Trophoblast cell (in vitro differentiated cells and primary cell): ENCODE measurements at places on chromosomes 2 and 18.

DNA sequence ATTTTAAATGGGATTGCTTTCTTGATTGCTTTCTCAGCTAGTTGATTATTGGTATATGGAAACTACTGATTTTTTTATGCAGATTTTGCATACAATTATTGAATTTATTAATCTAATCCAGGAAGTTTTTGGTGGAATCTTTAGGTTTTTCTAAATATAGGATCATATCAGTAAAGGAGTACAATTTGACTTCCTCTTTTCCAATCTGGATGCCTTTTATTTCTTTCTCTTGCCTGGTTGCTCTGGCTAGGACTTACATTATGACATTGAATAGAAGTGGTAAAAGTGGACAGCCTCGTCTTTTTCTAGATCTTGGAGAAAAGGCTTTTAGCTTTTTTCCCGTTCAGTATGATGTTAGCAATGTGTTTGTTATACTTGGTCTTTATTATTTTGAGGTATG is 51.3 kb downstream of the OTX1 start:
- no peak for DNase-seq

DNA sequence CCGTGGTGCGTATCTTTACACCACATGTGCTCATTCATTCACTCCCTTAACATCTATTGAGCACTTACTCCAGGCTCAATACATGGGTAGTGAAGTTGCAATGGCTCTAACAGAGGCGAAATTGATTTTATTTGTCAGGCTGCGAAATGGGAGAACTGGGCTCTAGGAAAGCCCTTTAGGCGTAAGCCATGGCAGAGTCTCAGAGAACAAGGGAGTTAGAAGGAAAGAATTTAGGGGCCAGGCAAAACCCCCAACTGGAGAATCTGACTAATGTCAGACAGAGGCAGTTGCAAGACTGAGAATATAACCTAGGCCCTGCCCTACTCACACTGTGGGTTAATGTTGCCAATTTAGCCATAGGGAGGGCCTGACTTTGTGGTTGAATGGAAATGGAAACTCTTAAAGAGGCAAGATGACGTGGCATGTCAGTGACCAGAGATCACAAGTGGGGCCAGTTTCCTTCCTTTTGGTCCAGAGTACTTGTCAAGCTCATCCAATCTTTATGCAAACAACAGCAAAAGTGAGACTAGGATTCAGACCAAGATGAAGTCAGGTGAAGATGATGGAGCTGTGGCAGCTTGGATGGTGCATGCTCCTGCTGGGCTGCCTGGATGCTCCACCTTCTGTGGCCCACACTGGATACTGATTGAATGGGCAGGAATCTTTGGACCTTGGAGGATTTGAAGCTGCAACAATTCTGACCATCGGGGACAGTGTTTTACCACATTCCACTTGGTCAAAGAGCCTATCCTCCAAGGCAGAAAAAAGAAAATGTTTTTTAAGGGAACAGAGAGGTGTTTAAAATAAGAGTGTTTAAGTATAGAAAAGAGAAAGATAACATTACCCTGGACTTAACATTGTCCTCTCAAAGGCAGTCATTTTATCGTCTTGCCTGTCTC is 92.2 kb downstream of the CAPN13 start:
- no peak for DNase-seq

GRCh38 chr18:63180971-63181376 is 138.6 kb downstream of the BCL2 start:
- no peak for DNase-seq

DNA sequence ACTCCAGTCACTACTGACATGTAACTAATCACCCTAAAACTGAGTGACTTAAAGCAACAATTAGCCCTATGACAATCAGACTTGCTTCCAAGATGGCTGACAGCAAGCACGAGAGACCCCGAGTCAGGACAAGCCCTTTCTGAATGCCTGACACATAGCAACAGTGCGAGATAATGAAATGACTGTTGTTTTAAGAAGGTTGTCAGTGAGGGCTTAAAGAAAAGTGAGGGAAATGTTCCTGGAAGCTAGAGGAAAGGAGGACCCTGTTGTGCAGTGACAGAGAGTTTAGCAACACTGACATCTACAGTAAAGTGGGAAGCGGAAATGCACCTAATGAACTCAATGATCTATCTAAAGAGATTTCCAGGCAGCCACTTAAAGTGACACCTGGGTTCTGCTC is 163.1 kb downstream of the STK39 start:
- DNase-seq = no peak

DNA sequence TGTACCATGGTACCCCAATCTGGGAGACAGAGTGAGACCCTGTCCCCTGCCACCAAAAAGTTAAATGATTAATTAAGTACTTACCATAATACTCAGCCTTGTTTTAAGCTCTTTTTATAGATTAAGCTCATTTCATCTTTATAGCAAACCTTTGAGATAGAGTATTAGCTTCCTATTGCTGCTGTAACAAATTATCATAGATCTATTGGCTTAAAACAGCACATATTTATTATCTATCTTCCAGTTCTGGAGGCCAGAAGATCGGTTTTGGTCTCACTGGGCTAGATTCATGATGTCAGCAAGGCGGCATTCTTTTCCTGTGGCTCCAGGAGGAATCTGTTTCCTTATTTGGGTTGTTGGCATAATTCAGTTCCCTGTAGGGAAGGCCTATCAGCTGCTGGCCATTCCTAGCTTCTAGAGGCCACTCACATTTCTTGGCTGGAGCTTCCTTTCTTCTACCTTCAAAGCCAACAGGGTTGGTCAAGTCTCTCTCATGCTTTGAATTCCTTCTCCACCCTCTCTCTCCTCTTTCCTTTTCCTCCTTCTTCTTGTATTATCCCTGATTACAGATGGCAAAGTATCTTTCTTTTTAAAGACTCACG is 13.7 kb upstream of the GREB1 start:
- DNase-seq = no peak

GRCh38 chr2:127254386-127254981 is 34.4 kb upstream of the CYP27C1 start:
- peak; percentile 15 for DNase-seq

- no peak for DNase-seq
Measured at GRCh38 chr18:77191071-77191751, 58.4 kb upstream of the GALR1 start.

- no peak for DNase-seq
Measured at GRCh38 chr2:109333414-109334210, 204.6 kb downstream of the SH3RF3 start.

DNA sequence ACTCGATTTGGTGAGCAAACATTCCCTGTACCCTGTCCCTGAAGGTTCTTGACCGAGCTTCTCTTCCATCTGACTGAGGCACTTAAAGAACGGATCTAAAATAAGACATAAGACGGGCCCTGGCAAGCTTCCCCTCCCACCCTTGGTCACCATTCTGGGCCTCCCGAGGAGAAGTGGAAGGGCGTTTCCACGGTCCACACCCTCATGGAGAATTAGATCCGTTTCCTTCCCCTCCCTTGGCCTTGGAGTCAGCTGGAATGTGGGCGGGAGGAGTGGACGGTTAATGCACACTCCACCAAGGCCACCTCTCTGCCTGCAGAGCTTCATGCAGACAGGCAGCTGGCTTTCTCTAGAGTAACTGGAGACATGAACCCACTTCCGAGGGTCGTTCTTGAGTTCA is 257.3 kb upstream of the APCDD1 start:
- no peak for DNase-seq

- DNase-seq = no peak
Measured at GRCh38 chr18:61972389-61973264, 79.8 kb upstream of the RNF152 start.

GRCh38 chr18:44503854-44504253 is 176.8 kb upstream of the SETBP1 start:
- no peak for DNase-seq

DNA sequence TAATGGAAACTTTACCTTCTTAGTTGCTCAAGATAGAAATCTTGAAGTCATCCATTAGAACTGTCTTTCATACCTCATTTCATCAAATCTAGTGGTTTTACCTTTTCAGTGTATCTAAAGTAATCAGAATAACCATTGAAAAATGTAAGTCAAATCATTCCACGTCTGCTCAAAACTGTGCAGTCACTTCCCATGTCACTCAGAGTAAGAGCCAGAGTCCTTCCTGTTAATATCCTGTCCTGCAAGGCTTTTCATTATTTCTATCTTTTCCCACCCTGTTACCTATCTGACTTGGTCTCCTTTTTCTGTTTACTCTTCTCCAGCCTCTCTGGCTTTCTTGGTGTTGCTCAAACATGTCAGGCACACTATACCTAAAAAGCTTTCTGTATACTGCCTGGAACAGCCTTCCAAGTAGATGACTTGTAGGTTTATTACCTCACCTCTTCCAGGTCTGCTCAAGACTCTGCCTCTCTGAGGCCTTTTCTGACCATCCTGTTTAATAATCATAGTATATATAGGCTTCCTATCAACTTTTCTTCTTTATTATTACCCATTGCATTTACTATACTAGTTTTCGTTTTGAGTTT is 3.4 kb downstream of the C2orf69 start:
- no peak for DNase-seq

- DNase-seq = no peak
Measured at GRCh38 chr2:111054791-111055691, 65.7 kb upstream of the BCL2L11 start.

DNA sequence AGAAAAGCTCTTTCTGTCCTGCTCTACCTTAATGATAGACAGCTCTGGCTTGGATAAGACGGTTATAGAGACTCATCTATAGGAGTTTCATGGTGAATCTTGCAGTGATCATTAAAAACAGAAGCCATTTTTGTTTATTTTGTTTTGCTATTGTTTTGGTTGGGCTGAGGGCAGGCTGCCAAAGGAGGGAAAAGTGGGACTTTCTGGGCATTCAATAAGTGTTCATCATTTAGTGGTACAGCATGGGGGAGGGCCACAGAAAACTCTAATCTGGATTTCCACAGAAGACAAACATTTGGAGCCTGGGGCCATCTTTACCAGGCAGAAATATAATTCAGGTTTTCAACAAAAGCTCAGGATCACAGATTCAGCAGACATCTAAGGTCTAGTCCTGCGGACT is 62.4 kb upstream of the EFEMP1 start:
- DNase-seq = no peak

GRCh38 chr2:25534455-25534854 is 138.9 kb downstream of the DTNB start:
- no peak for DNase-seq

GRCh38 chr2:95346738-95347671 is 49.9 kb downstream of the KCNIP3 start:
- DNase-seq = no peak

GRCh38 chr2:157087373-157088002 is 170.0 kb upstream of the GALNT5 start:
- peak; percentile 2 for DNase-seq

DNA sequence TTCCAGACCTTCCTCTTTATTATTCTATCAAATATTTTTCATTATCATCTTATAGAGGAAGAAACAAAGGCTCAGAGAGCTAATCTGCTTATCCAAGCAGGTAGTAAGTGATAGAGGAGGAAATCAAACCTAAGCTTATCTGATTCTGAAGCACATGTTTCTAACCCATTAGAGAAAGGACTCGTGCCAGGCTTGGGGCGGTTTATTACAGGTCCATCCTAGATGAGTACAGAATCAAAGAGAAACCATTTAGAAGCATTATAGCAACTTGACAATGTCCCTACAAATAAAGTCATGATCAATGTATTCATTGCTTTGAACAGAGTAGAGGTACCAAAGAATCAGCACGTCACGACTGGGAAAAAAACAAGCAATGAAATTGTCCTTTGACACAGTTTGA is 303.0 kb downstream of the CYRIA start:
- DNase-seq = no peak

- peak; percentile 13 for DNase-seq
Measured at GRCh38 chr2:64323197-64323596, 130.8 kb upstream of the LGALSL start.
